ENCODE measurements at places on chromosomes 3 and 15.
A peak's percentile ranks its signal among the peaks of the same experiment; 100 is the strongest.

DNA sequence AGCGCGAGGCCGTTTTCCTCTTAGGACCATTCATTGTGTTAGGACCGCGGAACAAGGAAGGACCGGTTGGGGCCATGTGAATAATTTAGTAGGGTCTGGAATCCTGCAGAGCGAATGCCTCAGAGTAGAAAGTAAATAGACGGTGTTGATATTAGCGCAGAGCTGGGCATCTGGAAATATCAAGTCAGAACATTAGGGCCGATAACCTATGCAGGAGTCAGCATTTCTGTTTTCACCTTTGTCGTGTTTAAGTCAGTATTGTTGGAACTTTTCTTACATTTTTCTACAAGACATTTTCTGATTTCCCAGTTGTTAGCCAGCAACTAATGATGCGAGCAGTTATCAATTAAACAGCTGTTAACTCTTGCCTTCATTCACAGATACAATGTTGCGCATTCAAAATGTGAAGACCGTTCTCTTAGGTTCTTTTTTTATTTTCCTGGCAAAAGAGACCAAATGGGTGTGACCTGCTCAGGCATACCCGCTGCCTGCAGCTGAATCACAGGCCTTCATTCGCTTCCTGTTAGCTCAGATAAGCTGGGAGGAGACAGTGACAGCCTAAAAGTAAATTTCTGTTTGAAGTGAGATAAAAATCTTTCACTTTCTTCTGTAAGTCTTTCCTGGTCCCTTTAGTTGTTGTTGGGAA, 966 bp upstream of the PKM start:
- DNase-seq, result no peak
- H3K4me1 ChIP-seq, result peaks cover 41% of the 10 kb centered on the region
- peak overlapping the region; percentile 83 for H3K4me3 ChIP-seq
- H3K36me3 ChIP-seq, result no peaks in the 10 kb centered on the region
- no peaks in the 10 kb centered on the region for H3K27me3 ChIP-seq

DNA sequence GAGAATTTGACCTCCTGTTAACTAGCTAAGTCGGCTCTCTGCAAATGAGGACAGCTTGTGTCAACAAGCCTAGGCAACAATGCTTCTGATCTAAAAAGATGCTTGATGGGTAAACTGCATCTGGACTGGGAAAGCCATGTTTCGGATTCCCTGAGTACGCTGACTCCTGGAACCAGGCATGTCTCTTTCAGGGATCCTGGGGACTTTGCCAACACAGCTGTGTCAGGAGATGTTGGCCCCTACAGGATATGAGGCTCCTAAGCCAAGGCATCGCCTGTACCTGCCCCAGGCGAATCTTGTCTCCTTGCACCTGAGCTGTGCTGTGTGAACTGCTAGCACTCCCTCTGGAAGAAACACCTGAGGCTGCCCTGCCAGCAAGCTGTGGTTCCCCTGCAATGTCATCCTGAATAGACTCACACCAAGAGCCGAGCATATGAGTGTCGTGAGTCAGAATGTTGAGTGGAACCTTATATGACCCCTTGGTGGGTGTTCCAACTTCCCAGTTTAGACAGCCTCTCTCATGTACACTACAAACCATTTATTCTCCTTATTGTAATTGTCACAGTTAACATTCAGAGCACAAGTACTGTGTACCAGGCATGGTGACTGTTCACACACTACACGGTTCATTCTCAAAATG, 17.0 kb downstream of the EOGT start:
- no peak overlapping the region for H3K27ac ChIP-seq
- peaks cover 66% of the 10 kb centered on the region for H3K36me3 ChIP-seq
- no peaks in the 10 kb centered on the region for H3K27me3 ChIP-seq
- no peak overlapping the region for H3K4me3 ChIP-seq
- H3K4me1 ChIP-seq, result no peaks in the 10 kb centered on the region

DNA sequence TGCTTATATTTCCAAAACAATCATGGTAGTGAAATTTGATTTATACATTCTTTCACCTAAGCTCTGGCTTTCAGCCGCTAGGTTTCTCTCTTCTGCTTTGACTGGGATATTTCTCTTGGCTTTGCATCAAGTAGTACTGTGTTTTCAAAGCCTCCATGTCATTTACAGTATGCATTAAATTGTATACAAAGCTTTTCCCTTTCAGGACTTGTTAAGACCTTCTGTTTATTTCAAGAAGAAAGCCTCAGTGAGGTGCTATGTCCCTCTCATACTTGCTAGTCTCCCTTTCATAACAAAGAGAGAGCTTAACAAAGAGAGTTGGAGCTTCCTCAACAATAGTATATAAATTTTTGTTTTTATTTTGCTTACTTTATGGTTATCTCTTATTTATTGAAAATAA, 84.2 kb upstream of the SLC25A26 start:
- no peak overlapping the region for H3K4me3 ChIP-seq
- no peaks in the 10 kb centered on the region for H3K27me3 ChIP-seq
- H3K4me1 ChIP-seq, result no peaks in the 10 kb centered on the region
- no peak overlapping the region for H3K27ac ChIP-seq
- no peaks in the 10 kb centered on the region for H3K36me3 ChIP-seq

DNA sequence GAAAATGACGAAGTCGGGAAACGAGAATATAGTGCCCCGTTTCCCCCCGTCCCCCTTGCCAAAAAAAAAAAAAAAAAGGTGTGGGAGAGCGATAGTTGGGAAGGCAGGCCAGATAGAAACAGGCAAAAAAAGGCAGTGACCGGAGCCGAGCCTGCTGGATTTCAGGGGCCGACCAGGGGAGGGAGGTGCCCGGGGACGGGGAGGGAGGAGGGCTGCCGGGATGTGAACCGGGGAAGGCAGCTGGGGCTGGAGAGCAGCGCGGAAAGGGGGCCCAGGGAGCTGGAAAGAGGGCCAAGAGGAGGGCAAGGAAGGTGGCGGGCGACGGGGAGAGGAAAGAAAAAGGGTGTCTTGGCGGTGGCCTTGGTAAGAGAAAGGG, 837 bp downstream of the LRRN1 start:
- no peaks in the 10 kb centered on the region for H3K36me3 ChIP-seq
- peak overlapping the region; percentile 68 for H3K4me3 ChIP-seq
- H3K27ac ChIP-seq, result peak overlapping the region; percentile 82
- peaks cover 12% of the 10 kb centered on the region for H3K4me1 ChIP-seq

- H3K27me3 ChIP-seq, result peaks cover 6% of the 10 kb centered on the region
- no peaks in the 10 kb centered on the region for H3K36me3 ChIP-seq
- no peak for DNase-seq
- no peaks in the 10 kb centered on the region for H3K4me1 ChIP-seq
These were observed 24.1 kb downstream of the DUOX2 start for GRCh38 chr15:45089712-45090373.

Measured in gastrocnemius medialis (tissue), 4 donors.